ENCODE measurements at places on chromosomes 5 and 9.

DNA sequence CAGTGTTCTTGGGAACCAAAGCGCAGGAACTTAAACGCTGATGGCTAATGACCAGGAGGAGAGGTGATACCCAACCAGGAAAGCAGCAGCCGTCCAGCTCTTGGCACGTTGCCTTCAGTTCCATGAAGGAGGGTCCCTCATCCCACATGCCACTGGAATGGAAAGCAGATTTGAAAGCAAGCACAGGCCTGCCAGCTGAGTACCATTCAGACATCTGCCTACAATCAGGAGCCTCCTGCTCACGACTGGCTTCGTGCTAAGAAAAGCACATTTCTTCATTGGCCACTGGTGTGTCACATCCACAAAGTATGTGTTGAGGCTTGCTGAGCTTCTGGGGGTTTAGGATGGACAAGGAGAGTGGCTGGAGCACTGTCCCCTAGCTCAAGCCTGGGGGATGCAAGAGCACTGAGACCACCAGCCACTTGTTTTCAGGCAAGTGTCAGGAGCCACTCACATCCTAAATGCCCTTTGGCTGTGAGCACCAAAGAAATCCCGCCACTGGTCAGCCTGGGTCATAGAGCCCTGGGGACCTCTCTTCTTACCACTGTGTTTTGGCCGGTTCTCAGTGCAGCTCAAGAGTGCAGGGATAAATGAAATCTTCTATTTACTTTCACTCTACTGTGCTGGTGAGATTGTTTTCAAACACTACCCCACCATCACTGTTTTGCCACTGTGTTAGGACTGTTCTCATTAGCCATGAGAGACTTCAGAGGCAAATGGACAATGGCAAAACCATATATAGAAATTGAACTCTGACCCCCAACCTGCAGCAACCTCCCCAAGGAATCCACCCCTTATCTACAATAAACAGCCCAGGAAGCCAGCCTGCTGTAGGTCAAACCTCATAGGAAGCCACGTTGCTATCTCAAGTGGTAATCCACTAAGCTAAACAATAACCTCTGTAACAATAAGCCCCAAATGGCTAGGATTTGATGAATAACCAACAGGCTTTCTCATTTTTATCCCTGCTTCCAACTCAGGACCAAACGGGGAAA, 58.3 kb downstream of the MTX3 start:
- no peak for DNase-seq

DNA sequence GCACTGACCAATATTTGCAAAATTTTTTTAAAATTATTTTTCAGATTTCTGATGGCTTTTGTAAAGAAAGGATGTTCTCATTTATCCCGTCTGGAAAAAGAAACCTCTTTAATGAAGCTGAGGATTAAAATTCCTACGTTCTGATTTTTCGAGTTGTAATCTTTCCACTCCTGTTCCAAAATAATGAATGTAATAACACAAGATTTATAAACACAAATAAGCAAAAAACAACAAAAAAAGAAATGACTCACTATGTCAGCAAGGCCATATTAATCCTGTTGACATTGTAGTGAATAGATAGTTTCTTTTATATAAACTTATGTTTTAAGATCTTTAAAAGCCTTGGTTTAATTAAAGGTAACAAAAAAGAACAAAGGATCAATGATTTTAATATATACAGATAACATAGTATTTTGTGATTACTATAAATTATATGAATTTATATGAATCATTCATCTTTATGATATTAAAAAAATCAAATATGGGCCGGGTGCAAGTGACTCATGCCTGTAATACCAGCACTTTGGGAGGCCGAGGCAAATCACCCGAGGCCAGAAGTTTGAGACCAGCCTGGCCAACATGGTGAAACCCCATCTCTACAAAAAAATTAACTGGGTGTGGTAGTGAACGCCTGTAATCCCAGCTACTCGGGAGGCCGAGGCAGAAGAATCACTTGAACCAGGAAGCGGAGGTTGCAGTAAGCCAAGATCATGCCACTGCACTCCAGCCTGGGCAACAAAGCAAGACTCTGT, 336.6 kb upstream of the DAB2 start:
- no peak for DNase-seq

- no peak for DNase-seq
These were observed 124.3 kb upstream of the CXCL14 start for GRCh38 chr5:135703016-135703550.

- DNase-seq = no peak
These were observed 1085.4 kb upstream of the CDH6 start for GRCh38 chr5:30108051-30108450.

- no peak for DNase-seq
These were observed 421.5 kb downstream of the KIAA0825 start for GRCh38 chr5:94196953-94197352.

GRCh38 chr9:6686396-6686795, 40.9 kb upstream of the GLDC start:
- DNase-seq = no peak

- no peak for DNase-seq
These were observed 29.0 kb downstream of the TXNDC8 start for GRCh38 chr9:110308633-110309038.

GRCh38 chr5:60196385-60197113, 303.0 kb upstream of the PDE4D start:
- no peak for DNase-seq

DNA sequence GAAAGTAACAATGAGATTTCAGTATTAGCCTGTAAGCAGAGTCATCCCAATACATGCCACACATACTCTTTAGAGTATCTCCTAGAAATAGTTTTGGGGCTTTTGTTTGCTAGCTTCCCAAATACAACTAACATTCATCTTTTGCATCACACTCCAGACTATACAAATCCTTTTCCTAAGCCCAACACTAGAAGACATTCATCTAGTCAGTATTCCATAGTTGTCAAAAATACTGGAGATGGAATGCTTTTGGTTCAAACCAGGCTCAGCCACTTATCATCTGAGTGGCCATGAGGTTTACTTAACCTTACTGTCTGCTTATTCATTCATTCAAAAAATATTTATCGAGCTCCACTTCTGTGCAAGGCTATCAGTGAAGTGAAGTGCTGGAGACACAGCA, 205.1 kb upstream of the SGCD start:
- DNase-seq = no peak

DNA sequence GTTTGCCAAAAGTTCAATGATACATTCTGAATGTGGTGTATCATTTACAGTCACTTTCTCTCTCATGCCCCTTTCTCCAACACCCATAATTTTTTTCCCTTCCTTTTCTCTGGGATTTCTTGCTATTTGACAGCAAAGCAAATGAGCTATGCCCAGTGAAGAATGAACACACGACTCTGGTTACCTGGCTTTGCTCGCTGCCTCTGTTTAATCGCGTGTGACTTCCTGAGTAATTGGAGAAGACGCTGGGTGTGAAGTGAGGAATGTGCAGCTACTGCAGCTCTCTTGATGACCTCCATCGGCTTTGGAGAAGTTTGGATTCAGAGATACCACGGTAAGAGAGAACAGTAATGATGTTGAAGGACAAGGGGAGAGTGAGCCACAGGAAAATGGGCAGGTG, 651.8 kb downstream of the KIF4B start:
- no peak for DNase-seq

DNA sequence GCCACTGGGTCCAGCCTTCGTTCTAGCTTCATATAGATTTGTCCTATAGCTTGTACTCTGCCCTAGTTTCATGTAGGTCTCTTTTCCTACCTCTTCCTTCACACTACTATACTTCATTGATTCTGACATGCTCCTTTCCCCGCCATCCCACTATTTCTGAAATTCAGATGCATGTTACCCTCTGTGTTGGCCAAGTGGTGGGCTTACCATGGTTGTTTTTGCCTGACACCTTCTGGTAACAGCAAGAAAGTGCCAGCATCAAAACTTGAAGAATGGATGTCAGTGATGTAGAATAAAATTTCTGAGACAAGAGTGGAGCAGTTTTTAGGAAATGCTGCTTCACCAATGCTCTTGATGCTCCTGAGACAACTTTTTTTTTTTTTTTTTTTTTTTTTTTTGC, 19.5 kb upstream of the SERINC5 start:
- no peak for DNase-seq

GRCh38 chr5:23506329-23507236, 826 bp upstream of the PRDM9 start:
- DNase-seq = no peak

Measured in stimulated activated CD8-positive, alpha-beta memory T cell treated with anti-CD3 and anti-CD28 coated beads, Interleukin-15, amount 100 ng/mL, for 4 hours (primary cell).